ELF-1 (cell line): ENCODE measurements at places on chromosomes 1 and 21.

GRCh38 chr21:39336457-39337008 is 12.4 kb downstream of the HMGN1 start:
- peak; percentile 67 for DNase-seq

- peak; percentile 53 for DNase-seq
Observed at GRCh38 chr21:42234464-42235241, 15.7 kb downstream of the ABCG1 start.

DNA sequence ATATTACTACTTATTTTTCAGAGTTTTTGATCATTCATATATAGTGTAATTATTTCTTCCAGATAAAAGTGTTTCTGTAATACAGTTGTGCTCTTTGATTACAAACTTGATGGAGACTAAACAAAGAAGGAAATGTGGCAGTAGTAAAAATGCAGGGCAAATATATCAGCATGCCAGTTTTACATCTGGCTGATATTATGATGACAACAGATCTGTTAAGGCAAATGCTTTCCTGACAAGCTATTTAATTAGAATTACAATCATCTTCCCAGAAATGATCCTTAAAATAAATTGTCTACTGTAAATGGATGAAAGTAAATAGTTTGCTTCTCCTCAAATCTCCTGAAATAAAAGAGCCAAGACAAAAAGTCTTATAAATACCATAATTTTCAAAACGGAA is 1659.8 kb downstream of the BRINP3 start:
- DNase-seq = no peak

DNA sequence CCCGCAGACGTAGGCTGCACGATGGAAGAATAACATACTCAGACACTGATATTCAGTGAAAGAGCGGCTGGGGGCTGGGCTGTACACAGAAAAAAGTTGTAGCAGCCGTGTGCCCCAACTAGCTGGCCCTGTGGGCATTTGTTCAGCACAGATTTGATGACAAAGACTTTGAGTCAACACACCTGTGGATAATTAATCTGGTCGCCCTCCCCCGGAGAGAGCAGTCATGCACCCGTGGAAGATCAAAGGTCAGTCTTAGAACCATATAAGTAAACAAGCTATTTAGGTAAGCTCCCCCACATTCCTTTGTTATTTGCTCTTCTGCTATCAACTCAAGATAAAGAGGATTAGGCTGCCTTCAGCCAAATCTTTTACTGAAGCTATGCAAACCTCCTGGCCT is 148.4 kb upstream of the HMCN1 start:
- no peak for DNase-seq

- DNase-seq = no peak
Observed at GRCh38 chr1:6508816-6509189, 17.3 kb upstream of the PLEKHG5 start.

DNA sequence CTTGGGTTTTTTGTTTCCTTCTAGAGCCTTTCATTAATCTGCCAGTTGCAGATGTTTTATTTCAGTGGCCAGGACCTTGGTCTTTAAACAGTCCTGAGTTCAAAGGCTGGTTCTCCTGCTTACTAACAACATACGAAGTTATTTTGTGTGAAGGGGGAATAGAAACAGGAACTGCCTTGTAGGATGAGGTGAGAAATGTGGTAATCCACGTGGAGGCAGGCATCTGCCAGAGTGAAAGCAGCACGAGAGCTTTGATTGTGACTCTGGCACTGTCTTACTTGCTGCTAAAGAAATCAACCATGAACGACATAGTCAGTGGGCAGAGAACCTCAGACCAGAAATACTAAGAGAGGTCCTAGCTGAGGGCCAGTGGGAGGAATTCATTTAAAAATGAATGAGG is 30.4 kb downstream of the TMEM63A start:
- DNase-seq = no peak

DNA sequence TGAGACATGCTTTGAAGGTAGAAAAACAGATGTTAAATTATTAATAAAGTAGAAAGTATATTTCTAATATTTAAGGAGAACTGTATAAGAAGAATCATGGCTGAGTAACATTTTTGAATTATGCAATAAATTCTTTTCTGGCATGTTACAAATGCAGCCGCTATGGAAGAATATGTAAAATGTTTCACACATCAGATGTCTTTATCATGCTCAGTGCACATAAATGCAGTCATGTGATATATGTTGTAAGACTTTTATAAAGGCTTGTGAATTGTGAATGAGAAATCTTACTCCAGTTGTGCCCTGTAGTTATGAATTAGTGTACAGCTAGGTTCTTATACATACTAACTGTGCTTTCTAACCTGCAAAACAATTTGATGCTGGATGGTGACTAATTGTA is 53.5 kb downstream of the LRRC8B start:
- DNase-seq = no peak

- DNase-seq = no peak
Observed at GRCh38 chr21:44918581-44919033, 2.1 kb downstream of the ITGB2 start.

DNA sequence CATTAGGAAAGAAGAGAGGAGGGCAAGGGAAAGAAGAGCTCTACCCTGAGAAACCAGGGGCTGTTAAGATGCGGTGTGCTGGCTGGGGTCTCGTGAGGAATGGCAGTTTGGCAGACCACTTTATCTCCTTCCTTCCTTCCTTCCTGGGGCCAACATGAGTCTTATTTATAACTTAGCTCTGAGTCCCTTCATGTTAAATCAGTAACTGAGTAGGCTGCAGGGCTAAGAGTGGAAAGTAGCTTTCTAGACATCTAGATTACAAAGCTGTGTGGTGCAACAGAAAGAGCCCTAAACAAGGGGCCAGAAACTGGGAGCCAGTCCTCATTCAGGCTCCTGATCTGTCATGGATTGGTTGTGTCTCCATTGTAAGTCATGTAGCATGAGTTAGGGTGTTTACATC is 135.4 kb upstream of the DUSP10 start:
- DNase-seq = no peak

- no peak for DNase-seq
Observed at GRCh38 chr21:14968821-14969220, 96.0 kb downstream of the NRIP1 start.

- no peak for DNase-seq
Observed at GRCh38 chr1:3160647-3161145, 91.7 kb downstream of the PRDM16 start.

DNA sequence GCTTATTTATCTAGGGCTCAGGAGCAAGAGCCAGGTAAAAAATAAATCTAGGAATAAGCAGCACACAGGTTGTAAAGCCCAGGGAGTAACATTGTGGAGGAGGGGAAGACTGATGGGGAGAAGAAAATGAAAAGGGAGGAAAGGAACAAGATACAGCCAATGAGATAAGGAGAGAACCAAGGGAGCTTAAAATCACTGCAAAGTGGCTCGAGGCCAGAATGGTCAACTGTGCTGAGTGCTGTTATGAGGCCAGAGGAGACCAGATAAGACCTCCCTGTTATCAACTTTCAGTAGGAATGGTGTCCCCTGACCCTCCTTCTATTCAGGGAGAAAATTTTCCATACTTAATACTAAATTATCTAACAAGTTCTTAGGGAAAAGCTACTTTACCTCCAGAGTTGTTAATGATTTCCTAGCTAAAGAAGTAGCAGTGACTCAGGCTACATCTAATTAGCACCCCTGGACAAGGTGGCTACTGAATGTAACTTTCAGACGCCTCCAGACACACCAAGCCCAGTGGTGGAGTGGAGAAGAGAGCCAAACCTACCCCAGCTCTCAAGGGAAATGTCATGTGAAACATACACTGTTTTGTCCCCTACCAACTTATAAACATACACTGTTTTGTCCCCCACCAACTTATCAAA is 25.5 kb downstream of the ENAH start:
- no peak for DNase-seq

GRCh38 chr21:41419921-41420862 is 5.8 kb upstream of the MX1 start:
- peak; percentile 65 for DNase-seq

GRCh38 chr21:34039678-34040382 is 33.5 kb upstream of the MRPS6 start:
- DNase-seq = no peak

DNA sequence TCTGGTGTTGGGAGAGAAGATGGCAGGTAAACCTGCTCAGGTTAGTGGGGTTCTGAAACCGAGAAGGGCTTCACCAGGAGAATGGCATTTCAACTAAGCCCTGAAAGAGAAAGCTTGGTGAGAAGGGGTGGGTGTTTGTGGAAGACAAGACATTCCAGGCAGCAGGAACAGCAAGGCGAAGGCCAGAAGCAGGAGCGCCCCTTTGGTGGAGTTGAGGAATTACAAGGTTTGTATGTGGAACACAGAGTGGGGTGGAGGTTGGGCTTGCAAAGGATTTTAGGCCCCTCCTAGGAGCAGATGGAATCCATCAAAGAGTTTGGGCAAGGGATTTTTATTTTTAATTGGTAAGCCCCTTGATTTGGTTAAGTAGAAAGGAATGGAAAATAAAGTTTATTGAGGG is 24.8 kb upstream of the ELOA start:
- peak; percentile 88 for DNase-seq

DNA sequence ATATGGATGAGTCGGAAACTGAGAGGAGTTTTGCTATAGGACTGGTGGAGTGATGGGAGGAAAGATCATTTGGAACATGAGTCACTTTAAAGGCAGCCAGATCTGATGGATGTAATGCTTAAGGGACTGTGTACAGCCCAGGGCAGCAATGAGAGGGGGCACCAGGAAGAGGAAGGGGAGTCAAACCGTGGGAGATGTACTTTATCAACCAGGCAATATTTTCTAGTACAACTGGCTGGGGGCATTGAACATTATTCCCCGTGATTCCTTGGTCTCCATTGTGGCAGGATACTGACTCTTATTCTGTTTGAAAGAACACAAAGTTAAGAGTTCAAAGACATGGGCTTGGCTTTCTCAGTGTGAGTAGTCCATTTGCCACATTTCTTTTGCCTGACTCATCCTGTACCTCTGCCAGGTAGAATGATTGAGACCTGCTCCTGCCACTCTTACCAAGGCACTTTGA is 268.2 kb upstream of the NR5A2 start:
- no peak for DNase-seq

DNA sequence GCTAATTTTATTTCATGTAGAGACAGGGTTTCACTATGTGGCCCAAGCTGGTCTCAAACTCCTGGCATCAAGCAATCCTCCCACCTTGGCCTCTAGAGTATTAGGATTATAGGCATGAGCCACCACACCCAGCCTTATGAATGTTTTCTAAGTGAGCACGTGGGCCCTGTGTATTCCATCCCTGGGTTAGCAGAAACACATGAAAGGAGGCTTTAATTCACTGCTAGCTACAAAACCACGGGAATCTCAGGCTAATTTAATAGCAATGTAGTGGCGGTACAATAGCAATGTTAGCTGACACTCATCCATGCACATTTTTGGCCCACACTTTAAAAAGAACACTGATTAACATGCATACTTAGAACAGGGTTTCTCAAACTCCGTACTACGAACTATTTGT is 32.0 kb downstream of the VTCN1 start:
- DNase-seq = no peak

DNA sequence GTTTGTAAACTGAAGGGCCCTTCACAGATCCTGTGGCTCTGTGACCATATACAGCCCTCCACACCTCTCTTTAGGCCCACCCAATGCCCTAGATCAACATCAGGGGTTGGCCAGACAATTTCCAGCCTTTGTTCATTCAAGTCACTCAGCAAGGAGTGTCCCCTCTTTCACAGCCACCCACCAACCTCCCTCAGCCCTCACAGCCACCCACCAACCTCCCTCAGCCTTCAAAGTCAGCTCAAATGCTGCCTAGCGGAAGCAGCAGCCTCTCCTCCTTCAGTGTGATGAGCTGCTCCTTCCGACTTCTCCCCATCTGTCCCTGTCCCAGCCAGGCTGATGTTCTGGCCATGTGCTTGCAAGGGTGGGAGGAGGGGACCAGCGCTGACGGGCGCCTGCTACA is 71.4 kb downstream of the DMRTB1 start:
- no peak for DNase-seq

DNA sequence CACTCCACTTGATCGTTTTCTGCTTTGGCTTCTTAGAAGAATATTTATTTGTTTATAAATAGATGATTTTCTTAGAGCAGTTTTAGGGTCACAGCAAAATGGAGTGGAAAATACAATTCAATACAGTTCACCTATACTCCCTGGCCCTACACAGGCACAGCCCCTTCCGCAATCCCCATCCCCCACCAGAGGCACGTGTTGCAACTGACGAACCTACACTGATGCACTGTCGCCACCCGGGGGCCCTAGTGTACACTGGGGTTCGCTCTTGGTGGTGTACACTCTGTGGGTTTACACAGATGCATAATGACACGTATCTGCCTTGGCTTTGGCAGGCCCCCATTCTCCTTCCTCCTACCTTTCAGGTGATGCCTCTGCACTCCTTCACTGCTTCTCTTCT is 8.0 kb downstream of the ECHDC2 start:
- peak; percentile 34 for DNase-seq

DNA sequence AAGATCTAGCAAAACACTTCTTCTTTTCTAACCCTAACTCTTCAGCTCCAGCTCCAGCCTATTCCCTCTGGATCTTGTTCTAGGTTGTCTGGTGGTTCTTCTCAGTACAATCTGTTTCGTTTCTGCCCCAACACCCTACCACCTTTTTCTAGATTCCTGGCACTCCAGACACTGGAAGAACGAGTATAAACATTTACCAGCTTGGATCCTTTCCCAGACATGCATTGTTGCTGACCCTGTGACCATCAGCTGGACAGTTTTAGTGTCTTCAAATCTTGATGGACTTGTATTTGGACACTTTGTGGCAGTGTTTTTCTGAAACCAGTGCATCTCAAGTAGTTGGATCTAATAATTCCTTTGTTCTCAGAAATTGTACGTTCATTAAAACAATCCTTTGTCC is 30.6 kb upstream of the CACNA1E start:
- DNase-seq = no peak

GRCh38 chr1:167762061-167762746 is 40.4 kb downstream of the MPZL1 start:
- DNase-seq = no peak

GRCh38 chr1:107436552-107437241 is 295.9 kb downstream of the NTNG1 start:
- no peak for DNase-seq

DNA sequence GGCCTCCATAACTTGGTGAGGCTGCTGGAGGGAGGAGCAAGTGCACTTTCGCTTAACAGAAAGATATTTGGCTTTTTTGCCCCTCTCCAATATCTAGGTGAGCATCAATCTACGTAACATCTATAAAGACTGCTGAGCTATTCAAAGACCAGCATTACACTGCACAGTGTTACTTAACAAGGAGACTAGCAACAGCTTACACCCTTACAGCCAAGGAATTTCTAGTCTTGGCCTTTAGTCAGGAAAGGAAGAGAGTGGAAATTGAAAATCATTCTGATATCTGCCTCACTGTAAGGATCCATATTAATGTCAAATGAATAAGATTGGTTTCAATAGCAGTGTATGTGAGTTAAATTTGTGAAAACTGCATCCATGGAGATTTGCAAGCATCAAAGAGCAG is 163.9 kb upstream of the DUSP10 start:
- no peak for DNase-seq

DNA sequence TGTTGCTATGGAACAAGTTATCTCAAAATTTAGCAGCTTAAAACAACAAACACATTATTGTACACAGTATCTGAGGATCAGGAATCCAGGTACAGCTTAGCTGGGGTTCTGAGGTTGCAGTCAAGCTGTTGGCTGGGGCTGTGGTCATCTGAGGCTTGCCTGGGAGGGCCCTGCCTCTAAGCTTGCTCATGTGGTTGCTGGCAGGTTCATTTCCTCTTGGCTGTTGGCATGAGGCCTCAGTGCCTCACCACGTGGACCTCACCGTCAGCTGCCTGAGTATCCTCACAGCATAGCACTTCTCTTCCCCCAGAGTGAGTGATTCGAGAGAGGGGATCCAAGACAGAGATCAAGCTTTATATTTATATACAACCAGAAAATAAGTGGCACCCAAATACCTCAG is 18.6 kb downstream of the NTPCR start:
- no peak for DNase-seq
